Activated CD4-positive, alpha-beta memory T cell treated with anti-CD3 and anti-CD28 coated beads, Interleukin-2, amount 10 ng/mL, durations not matched to agents 7 days and 5 days (primary cell): ENCODE measurements at places on chromosomes 1 and 21. TPM values are rescaled to one million over a fixed set of nuclear protein-coding genes. Genes with fewer than 3 reads are reported as not detected.

TRIM67 gene
- total RNA-seq, result not detected

IGSF3 gene
- 0.58 TPM for total RNA-seq

TNNT2 gene
- not detected for total RNA-seq

C1orf87 gene
- total RNA-seq, result not detected

USH2A gene
- not detected for total RNA-seq

FNDC5 gene
- total RNA-seq, result not detected
